Glutamatergic neuron (in vitro differentiated cells): ENCODE measurements at places on chromosomes 4 and X.

GRCh38 chr4:92776080-92776479 is 472.3 kb downstream of the GRID2 start:
- no peak for DNase-seq

GRCh38 chrX:54087661-54088060 is 43.4 kb upstream of the PHF8 start:
- DNase-seq = peak; percentile 66

DNA sequence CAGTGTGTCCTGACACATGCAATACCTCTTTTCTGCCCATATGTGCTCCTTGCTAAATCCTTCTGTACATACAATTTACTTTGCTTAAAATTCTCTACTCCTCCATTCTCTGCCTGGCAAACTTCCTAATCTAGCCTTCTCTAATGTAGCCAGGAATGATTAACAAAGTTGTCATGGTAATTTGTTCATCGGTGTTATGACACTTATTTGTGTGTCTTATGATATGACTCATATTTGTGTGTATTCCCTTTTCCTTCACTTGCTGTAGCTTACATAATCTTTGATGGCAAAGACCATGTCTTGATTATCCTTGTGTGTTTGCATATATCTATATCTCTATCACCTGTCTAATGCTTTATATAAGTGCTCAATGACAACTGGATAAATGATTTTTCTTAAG is 133.3 kb downstream of the COL25A1 start:
- no peak for DNase-seq

DNA sequence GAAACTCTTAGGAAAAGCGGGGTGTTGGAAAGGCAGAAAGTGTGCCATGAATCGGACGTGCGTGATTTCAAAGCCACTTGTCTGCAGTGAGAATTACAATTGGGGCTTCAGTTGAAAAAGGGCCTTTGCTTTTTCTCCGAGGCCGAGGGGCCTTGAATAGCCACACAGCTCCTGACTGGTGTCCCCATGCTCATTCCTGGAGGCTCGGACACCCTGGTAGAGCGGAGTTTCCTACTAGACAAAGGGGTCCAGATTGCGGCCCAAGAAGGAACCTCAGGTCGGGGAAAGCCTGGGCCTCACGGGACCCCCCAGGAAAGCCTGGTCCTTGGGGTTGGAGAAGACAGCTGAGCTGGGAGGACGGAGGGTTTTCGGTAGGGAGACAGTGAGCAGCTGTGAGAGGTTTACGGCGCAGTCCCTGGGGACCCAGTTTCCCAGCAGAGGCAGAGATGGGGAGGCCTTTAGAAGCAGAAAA is 3.0 kb upstream of the SHOX start:
- no peak for DNase-seq

DNA sequence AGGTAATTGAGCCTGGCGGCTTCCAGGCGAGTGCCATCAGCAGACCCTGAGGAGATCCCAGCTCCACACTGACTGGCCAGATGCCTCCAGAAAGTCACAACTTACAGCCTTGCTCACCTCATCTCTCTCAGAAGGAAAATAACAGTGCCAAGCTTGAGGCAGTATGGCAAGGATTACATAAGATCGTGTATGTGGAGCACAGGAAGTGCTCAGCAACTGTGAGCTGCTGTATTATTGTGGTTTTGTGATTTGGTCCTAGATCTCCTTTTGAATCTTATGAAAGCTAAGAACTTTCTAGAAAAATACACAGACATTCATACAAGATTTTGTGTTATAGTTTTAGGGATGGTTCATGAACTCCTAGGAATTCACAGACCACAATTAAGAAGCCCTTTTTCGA is 14.0 kb downstream of the RASL11B start:
- DNase-seq = no peak

GRCh38 chrX:15483891-15484290 is 9.2 kb downstream of the PIR start:
- DNase-seq = no peak
